Stimulated activated CD4-positive, alpha-beta T cell treated with anti-CD3 and anti-CD28 coated beads, Interleukin-1b, Interleukin-23, amount 100 ng/mL, for 1 hour (primary cell): ENCODE measurements at places on chromosomes 6 and 20.

- DNase-seq: no peak
These were observed 40.2 kb upstream of the DDR1 start for GRCh38 chr6:30844118-30844535.

DNA sequence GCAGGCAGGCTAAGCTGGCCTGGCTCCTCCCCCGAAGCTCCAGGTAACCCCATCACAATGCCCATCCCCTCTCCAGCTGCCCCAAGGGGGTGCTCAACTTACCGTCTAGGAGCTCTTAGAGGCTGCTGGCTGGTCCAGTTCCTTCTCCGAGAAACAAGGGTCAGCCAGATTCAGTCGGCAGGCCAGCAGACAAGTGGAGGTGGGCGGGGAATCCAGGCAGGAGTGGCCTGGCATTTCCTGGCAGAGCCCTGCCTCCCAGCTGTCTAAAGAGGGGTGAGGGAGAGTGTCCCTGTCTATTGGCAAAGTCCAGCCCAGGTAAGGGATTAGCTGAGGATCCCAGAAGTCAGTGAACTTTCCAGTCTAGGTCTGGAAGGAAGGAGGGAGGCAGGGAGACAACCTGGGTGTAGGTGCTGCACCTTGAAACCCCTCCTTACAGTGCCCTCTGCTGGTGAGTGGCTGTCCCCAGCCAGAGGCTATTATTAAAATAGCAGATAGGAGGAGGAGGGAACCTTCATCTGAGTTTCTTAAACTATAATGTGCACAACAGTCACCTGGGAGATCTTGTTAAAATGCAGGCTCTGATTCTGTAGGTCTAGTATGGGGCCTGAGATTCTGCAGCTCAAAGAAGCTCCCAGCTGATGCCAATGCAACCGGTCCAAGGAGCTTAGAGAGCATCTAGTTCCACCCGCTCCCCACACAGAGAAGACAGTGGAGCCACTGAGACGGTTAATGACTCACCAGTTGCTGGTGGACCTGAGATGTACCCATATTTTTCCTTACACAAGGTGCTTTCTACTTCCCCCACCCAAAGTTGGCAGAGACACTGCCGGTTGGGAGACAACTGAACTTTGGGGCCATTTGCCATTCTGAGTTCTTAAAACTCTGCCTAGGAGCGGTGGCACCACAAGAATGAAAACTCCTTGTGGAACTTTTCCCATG lies at the start of gene UNC5CL:
Gene UNC5CL, minus strand, starts transcription at position 162 of the 939 bp plus-strand sequence. CDS start 4,147 bp downstream, outside the sequence.
- DNase-seq: peak; percentile 32

DNA sequence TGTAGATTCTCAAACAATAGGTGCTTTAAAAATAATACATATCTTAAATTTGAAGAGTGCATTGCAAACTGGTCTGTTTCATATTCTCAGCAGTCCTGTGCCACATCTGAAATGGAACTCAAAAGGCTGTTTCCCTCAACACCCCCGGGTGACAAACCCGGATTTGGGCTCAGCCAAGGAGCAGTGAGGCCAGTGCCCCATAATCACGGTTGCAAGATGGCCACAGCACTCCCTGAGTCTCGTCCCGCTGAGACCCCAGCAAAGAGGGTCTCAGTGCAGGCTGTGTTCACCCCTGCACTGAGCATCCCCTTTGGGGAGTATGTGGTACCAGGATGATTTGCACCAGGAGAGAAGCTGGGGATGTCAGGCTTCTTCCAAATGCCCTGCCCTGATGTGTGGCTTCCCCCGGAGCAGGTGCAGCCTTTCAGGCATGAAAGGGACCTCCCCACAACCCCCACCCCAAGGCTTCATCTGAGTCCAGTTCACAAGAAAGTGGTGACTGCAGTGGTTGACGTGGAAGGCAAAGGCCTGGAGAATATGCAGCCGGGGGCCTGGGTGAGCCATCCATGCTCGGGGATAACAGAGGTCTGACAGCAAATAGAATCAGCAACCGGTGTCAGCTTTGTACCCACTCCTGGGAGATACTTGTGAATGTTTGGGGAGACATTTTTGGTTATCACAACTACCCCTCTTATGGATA lies 202.9 kb downstream of the SYNDIG1 start:
- DNase-seq: no peak

DNA sequence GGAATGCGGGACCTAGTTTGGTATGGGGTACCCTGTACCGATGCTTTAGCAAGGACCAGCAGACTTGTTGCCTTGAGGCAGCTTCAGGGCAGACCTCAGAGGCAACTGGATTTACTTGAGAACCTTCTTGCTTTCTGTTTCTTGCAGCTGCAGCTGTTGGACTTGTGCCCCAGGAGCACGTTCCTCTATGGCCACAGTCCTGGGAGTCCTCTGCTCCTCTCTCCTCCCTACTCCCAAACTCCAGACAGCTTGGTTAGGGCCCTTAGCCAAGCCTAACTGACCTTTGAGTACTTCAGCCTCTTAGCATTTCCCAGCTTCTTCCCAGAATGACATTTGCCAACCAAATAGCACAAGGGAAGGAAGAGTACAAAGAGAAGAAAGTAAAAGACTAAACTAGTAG lies 34.7 kb downstream of the GHRH start:
- no peak for DNase-seq

DNA sequence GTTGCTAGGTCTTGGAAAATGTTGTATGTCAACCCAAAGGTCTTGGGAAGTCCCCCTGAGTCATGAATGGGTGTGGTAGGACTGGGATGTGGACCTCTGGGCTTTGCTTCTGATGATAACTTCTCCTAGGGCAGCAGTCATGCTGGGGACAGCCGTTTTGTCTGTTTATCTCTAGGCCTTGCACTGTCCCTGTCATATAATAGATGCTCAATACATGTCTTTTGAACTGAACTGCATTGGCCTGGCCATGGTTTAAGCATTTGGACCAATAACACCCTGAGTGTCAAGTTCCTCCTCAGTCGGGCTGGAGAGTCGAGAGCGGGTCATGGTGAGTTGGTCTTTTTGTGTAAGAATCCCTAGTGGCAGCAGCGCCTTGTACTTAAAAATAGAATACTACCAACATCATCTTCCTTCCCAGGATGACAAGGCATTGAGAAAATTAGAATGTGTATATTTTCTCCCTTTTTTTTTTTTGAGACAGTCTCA lies 43.1 kb downstream of the E2F3 start:
- no peak for DNase-seq

DNA sequence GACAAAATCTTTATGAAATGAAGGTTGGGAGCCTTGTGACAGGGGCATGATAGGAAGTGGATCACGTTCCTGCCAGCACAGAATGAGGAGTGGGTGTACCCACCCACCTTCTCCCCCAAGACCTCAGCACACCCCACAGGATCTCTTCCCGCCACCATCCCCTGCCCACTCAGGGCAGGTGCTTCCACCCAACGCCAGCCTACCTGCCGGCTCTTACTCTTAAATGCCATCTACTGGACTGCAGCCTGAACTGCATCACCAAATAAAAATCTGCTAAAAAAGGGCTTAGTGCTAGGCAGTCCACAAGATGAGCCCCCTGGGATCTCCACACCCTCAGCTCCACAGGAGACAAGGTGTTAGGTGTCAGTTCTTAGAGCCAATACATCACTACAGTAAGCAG lies 20.6 kb downstream of the DTNBP1 start:
- DNase-seq: no peak

GRCh38 chr20:35792740-35793139 lies 20.9 kb downstream of the PHF20 start:
- DNase-seq: no peak

DNA sequence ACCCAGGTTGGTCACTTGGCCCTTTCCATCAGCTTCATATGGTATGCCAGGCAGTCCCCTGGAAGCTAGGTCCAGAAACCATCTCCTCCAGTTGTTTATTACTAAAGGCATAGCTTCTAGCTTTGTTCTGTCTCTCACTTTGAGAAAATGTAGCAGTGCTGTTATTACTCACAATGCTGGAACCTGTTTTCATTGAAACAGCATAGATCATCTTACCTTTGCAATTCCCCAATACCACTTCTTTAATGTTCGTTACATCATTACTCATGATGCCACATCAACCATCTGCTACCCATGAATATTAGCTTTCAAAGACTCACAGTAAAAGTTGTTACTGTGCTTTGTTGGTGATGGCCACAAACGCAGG lies 88.3 kb downstream of the ADAT2 start:
- no peak for DNase-seq

DNA sequence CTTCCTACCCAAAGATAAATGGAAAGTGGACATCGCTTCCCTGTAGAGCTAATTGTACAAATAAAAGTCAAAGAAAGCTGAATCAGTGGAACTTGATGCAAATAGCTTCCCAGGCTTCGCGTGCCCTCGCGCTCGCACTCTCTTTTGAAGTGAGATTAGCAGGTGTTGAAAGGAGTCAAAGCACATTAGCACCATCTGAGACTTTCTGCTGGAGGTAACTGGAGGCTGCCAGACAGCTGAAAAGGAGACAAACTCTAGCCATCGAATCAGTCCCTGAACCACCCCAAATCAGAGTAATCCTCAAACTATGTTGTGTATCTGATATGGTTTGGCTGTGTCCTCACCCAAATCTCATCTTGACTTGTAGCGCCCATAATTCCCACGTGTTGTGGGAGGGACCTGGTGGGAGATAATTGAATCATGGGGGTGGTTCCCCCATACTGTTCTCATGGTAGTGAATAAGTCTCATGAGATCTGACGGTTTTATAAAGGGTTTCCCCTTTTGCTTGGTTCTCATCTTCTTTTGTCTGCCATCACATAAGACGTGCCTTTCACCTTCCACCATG lies 23.7 kb downstream of the SULF2 start:
- no peak for DNase-seq

GRCh38 chr20:6746901-6747609 lies 20.4 kb upstream of the BMP2 start:
- DNase-seq: no peak

DNA sequence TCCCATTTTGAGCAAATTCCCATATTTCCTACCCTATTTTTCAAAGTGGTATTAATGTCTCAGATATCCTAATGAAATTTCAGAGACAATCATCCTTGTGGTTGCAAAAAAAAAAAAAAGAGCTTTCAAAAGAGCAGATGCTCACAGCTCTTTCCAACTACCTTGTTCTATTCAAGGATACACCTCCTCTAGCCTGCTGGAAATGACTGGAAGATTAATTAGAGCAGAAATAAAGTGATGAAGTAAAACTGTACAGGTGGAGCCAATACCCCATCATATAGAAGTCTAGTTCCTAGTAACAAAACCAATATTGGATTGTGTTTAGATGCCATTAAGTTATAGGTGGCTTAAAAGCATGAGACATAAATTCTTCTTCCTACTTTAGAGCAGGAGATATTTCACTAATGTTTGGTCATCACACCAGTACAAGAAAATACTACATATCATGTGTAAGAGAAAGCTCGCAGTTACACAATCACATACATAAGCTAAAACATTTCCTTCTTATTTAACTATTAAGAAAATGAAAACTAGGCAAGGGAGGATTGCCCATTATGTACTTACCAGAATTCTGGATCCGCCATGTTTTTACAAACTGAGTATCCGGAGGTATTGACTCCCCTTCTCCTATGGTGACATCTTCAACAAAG lies 42.4 kb downstream of the ILRUN start:
- DNase-seq: no peak

GRCh38 chr6:56902641-56903464 lies 52.1 kb upstream of the BEND6 start:
- no peak for DNase-seq

DNA sequence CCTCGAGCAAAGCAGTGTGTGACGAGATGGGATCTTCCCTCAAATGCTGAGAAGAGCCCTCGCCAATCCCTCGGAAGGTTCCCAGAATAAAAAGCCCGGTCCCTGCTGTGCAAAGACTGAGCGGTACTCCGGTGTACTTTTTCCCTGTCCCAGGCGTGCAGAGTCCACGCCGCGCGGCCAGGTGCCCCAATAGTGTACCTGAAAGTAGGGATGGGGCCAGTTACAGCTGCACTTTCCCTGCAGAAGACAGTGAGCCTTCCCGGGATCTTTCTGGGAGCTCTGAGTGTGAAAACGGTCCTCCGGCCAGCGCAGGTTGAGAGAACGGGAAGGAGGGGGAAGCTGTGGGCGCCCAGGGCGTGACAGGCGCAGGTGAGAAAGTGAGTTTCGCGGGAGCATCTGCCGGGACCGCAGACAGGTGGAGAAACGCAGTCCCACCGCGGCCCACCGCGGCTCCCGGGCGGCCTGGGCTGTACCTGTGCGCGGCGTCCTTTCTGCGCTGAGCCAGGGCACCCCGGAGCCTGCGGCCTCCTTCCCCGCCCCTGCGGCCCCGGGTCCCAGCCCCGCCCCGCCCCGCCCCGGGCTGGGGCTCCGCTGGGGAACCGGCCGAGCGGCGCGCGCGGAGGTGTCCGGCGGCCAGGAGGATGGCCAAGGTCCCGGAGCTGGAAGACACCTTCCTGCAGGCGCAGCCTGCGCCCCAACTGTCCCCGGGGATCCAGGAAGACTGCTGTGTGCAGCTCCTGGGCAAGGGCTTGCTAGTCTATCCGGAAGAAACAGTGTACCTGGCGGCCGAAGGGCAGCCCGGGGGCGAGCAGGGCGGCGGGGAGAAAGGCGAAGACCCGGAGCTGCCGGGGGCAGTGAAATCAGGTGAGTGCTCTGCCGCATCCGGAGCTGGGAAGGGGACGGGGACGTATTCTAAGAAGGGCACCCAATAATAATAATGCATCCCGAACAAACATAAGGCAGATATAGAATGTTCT lies at the start of gene RFX6:
Gene RFX6, plus strand, starts transcription at position 608 of the 977 bp plus-strand sequence. Its CDS starts 34 bp downstream, at position 642.
- no peak for DNase-seq

- DNase-seq: no peak
These were observed 28.9 kb downstream of the ASIP start for GRCh38 chr20:34269996-34270627.

GRCh38 chr20:55928266-55928665 lies 77.1 kb downstream of the CBLN4 start:
- no peak for DNase-seq

- DNase-seq: no peak
These were observed 11.3 kb downstream of the TULP4 start for GRCh38 chr6:158323561-158323958.

- no peak for DNase-seq
These were observed 165.1 kb downstream of the ARID1B start for GRCh38 chr6:156942266-156942665.

DNA sequence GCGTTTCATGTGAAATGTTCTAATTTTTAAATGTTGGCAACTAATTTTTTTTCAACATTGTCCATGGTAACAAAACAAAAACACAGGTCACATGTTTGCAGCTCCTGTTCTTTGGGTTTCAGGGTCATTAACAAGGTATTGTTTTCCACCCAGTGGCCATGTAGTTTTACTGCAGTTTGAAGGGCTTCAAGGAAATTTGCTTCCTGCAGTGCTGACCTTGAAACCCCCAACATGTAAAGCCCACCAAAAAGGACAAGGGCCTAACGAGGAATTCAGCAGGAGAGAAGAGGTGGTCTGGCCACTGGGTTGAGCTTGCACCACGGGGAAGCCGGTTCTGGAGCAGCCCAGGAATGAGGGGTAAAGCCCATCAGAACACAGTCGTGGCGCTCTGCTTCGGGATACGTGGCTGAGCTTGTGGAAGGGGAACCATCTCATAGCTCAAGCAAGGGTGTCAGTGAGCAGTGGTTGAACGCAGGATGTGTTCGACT lies 13.9 kb upstream of the KLHL31 start:
- DNase-seq: no peak
